ENCODE measurements at places on chromosomes 16 and 17.
A peak's percentile ranks its signal among the peaks of the same experiment; 100 is the strongest.

GRCh38 chr16:22321340-22322001 is 24.3 kb downstream of the POLR3E start:
- DNase-seq, result peak; percentile 62

DNA sequence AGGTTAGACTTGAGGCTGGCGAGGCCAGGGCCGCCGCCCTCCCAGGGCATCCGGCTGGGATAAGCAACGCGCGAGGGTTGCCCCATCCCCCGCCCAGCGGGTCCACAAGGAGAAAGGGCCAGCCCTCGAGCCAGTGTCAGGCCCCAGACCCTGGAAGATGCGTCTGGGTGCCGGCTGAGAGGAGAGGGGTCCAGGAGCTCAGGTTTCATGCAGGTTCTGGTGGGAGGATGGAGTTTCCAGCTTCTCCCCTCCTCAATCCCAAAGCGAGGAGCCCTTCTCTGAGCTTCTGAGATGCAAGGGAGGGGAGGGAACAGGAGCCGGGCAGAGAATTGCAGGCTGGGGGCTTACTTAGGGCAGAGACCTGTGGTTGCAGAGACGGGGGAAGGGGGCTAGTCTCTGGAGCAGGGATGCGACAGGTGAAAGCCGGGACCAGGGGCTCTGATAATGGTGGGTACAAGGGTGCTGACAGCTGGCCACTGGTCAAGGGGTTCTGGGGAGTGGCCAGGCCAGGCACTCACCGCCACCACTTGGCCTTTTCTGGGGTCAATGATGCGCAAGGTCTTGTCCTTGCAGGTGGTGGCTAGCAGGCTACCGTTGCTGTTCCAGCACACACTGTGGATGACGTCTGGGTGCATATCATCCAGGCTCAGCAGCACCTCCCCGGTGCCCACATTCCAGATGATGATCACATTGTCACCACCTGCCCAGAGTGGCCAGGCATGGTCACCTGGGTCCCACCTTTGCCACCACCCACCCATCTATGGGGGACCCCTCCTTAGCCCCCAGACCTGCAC is 4.2 kb downstream of the CORO6 start:
- no peak for DNase-seq

DNA sequence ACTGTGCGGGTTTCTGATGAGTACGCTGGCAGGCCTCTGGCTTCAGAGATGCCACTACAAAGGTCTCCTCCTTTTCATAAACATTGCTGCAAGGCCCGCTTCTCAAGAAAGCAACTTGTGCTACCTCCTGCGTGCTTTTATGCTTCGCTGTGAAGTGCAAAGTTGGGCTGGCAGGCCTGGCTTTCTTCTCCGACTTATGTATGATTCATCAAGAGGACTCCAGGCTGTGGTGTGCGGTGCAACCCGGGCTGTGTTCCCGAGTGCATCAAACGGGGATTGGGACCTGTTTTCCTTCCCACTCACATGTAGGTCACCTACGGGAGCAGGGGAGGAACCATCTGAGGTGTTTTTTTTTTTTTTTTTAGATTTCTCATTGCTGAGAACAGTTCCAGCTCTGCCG is 534.1 kb downstream of the WWOX start:
- DNase-seq, result no peak

GRCh38 chr17:50590946-50591737 is 30.6 kb downstream of the CACNA1G start:
- no peak for DNase-seq

GRCh38 chr16:84540194-84540593 is 35.7 kb upstream of the MEAK7 start:
- no peak for DNase-seq

GRCh38 chr16:12240036-12240435 is 263.5 kb downstream of the SNX29 start:
- no peak for DNase-seq

DNA sequence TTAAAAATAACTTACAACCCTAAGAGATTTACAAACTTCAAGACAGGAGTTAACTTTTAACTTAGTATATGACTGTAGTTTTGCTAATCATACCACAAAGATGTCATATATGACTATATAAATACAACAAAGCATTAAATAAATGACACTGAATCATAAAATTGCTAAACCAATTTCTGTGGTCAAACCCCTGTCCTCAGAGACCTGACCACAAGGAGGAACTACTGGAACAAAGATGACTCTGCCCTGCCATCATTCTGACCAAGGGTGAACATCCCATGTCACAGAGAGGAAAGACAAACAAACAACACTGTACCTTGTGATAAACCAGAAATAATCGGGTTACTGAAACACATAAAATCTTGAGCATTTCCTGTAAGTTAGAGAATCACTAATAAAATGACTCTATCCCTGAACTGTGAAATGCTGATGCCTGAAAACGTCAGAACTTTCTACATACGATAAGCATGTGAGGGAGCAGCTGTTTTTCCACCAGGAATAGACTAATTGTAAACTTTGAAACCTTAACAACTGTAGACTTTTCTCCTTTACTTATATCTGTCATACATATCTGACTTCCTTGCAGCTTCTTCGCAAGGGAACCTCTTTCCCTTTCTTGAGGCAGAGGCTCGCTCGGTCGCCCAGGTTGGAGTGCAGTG is 47.9 kb downstream of the WDR59 start:
- no peak for DNase-seq

DNA sequence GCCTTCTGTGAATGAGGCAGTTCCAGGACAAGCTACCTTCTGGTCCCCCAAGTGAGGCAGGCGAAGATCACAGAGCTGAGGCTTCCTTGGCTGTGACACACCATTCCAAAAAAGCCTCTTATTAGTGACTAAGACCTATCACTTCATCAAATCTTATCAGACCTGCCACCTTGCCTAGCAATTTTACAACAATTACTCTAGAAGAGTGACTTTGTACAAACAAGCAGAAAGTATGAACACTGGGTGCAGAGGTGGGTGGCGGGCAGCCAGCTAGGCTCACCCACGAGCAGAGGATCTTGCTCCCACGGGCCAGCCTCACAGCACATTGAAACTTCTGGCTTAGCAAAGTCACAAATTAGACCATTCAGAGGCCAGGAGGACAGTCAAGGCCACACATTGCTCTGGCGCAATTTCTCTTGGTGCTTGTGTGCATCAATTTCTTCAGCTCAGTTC is 2.2 kb upstream of the ICAM2 start:
- no peak for DNase-seq

DNA sequence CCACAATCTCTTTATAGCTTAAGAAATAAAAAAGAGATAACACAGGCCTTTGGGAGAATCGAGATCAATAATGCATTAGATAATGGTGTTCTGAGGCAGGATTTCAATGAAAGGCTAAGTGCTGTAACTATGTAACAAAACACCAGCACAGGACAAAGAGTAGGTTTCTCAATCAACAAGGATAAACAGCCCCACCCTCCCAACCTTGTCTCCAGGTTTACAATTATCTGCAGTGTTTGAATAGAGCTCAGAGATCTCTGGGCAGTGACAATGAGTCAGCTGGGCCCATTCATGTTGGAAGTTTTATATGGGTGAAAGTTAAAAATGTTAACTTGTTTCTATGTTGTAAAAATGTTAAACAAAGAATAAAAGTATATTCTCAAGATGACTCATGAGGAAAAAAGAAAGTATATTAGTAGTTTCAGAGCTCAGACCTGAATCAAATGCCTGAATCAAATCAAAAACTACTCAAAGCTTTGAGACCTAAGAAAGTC is 17.0 kb upstream of the KRT20 start:
- no peak for DNase-seq

DNA sequence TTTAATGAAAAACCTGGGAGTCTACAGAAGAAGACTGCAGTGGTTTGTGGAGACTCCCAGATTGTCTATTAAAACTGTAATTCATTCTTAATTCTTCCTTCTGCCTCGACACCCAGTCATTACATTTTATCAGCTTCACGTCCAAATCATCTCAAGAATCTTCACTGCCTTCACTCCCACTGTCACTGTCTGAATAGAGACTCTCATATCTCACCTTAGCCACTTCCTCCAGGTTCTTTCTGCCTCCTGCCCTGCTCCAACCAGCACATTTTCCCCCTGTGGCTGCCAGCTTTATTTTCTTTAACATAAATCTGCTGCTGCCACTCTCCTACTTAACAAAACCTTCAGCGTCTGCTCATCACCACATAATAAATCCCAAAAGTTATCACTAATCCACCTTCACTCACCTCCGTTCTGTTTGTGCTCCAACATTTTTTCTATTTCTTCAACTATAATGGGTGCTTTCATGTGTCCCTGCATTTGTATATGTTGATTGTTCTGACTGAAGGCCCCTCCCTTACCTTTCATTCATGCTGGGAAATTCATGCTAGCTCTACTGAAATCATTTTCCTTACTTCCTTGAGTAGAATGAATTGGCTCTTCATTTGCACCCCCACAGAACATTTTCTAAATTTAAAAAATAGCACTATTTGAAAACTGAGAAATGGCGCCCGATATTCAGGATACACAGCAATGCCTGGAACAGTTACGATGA is 38.9 kb downstream of the KCNJ2 start:
- DNase-seq, result no peak

DNA sequence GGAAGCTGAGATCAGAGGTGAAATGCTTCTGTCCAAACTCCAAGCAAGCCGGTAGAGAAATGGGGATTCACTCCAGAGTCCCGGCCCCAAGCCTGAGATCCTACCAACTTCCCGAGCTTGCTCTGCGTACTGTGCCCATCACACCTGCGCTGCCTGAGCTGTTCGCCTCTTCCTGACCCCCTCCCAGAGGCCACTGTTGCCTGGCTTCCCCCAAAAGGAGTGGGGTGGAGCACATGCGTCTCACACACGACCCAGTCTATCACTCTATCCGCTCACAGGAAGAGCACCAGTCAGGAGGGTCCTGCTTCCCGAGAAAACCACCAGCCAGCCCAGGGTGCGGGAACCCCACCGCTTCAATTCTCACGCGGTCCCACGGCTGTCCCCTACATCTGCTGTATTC is 13.5 kb upstream of the C16orf95 start:
- DNase-seq, result no peak

DNA sequence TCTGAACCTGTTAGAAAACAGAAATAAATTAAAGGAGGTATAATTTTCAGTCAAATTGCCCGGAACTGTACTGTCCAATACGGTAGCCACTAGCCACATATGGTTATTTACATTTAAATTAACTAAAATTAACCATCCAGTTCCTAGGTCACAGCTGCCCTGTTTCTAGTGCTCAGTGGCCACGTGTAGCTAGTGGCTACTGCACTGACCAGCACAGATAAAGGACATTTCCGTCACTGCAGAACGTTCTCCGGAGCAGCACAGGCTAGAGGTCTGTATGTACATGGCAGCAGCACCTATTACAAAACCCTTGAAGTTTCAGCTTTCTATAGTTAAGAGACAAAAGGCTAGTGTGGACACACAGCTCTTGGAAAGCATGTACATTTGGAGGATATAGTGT is 33.7 kb downstream of the CPSF4L start:
- DNase-seq, result no peak

DNA sequence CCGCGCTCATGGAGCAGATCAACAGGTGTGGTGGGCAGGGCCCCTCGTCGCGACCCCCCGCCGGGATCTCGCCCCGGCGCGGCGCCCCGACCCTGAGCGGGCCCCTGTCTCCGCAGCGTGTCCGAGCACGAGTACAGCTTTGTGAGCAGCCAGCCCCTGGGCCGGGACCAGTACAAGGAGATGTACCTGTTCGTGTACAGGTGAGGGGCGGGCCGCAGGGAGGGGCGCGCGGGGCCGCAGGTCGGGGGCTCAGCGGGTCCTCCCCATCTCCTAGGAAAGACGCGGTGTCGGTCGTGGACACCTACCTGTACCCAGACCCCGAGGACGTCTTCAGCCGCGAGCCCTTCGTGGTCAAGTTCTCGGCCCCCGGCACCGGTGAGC is 848 bp downstream of the DNASE1L2 start:
- DNase-seq, result no peak
